A549 treated with GW870086 at 1 μM for 4 hours (cell line): ENCODE measurements at places on chromosomes 3 and 15. TPM values are rescaled to one million over a fixed set of nuclear protein-coding genes. Genes with fewer than 3 reads are reported as not detected.

CELSR3 gene
- total RNA-seq = 3.1 to 4.8 TPM (median 4.0 TPM) in 5 replicates

FRMD4B gene
- total RNA-seq = 0.66 to 2.0 TPM (median 1.2 TPM) in 5 replicates

PTPRG gene
- 1.8 to 2.6 TPM (median 2.3 TPM) in 5 replicates for total RNA-seq

STARD5 gene
- 1.2 to 2.6 TPM (median 2.1 TPM) in 5 replicates for total RNA-seq

AVEN gene
- total RNA-seq = 19.7 to 24.1 TPM (median 22.4 TPM) in 5 replicates

MFAP1 gene
- total RNA-seq = 23.8 to 26.5 TPM (median 23.9 TPM) in 5 replicates

BTLA gene
- not detected in 5 replicates for total RNA-seq

PLA2G4E gene
- total RNA-seq = not detected in 5 replicates

VGLL3 gene
- total RNA-seq = 3.2 to 8.1 TPM (median 6.2 TPM) in 5 replicates

CCR3 gene
- total RNA-seq = not detected in 5 replicates

KY gene
- 0.09 to 0.13 TPM (median 0.10 TPM) in 3 of 5 replicates, not detected in the others for total RNA-seq

CACNA1D gene
- 0.61 to 1.2 TPM (median 0.85 TPM) in 5 replicates for total RNA-seq

CHRM5 gene
- total RNA-seq = 0.06 TPM in 1 of 5 replicates, not detected in the others

AGBL1 gene
- not detected in 5 replicates for total RNA-seq

FAM81A gene
- total RNA-seq = 8.2 to 13.5 TPM (median 12.2 TPM) in 5 replicates
